Stimulated activated CD8-positive, alpha-beta memory T cell treated with anti-CD3 and anti-CD28 coated beads, Interleukin-15, amount 100 ng/mL, for 24 hours (primary cell): ENCODE measurements at places on chromosomes 2 and 18.

DNA sequence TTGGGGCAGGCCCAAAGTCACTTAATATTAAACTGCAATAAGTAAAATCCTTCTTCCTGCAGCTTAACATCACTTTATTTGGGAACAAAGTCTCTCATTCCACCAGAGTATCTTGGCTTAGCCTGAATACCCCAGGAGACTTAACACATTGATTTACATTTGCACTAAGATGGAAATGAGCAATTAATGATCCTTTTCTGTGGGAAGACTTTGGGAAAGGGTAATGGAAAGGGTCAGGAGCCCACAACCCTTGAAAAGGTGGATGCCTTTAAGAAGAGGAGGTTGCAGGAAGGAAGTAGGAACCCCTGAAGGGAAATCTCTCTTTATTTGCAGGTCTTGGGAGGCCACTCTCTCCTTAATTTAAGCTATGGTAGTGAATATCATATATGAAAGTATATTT is 28.0 kb upstream of the BARD1 start:
- DNase-seq, result no peak

DNA sequence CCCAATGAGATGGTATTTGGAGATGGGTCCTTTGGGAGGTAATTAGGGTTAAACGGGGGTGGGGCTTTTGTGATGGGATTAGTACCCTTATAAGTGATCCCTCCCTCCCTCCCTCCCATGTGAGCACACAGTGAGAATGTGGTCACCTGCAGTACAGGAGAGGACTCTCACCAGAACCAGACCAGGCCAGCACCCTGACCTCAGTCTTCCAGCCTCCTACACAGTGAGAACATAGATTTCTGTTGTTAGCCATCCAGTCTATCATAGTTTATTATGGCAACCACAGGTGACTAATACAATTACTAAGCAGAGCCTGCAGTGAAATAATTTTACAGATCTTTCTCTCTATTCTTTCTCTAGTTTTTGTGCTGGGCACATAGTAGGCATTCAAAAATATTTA is 137.7 kb upstream of the PKDCC start:
- DNase-seq, result no peak

GRCh38 chr2:173990970-173991819 is 26.0 kb upstream of the SP3 start:
- DNase-seq, result no peak

GRCh38 chr2:27992787-27993401 is 102.4 kb downstream of the BABAM2 start:
- DNase-seq, result no peak

DNA sequence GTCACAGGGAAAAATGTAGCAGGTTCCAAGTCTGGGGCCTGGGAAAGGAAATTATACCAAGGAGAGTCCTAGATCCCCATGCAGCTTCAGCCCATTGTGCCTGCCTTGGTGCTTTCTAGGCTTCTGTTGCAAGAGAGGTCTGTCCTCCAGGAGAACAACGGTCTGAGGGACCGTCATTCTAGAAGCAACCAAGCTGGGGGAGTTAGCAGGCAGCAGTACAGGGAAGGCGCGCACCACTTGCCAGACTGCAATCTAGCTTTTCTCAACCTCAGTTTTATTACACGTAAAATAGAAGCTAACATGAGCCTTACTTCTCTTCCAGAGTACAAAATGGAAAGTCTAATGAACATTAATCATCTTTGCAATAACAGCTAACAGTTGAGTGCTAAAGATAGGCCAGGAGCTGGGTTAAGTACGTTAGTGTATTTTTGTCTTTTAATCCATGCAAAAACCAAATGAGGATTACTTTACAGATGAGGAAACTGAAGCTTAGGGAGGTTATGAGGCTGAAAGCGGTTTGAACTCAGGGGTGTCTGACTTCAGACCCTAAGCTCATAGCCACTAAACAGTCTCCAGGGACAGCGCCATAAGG is 1.9 kb downstream of the TCF23 start:
- no peak for DNase-seq
